ENCODE measurements at places on chromosomes 7 and 10.

DNA sequence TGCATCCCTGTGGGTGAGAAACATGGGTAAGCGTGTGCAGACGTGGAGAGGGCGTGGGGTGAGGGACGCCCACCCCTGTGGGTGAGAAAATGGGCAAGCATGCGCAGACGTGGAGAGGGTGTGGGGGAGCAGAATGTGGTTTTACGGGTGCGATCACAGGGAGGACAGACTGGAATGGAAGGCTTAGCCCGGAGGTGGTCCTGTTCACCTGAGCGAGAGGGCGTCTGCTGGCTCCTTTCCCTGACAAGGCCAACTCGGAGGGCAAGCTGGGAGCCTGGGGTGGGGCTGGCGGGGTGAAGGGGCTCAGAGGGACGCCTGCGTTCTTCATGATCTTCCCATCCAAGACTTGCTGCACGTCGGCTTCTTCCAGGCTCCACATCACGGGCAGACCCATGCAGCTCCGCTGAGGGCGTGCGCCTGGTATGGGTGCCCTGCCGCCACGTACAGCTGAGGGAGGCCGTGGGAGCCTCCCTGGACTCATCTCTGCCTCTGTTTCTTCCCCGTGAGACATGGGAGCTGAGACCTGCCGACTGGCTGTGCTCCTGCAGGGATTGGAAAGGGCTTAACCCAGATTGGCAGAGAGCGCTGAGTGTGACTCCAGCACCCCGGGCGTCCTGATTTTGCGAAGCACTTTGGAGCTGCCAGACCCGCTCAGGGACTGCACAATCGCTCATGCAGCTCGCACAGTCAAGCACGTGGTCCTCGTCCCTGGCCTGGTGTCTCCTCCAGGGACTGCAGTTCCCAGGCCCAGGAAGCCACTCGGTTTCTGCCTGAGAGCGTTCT lies 74.3 kb upstream of the SHH start:
- DNase-seq: no peak

DNA sequence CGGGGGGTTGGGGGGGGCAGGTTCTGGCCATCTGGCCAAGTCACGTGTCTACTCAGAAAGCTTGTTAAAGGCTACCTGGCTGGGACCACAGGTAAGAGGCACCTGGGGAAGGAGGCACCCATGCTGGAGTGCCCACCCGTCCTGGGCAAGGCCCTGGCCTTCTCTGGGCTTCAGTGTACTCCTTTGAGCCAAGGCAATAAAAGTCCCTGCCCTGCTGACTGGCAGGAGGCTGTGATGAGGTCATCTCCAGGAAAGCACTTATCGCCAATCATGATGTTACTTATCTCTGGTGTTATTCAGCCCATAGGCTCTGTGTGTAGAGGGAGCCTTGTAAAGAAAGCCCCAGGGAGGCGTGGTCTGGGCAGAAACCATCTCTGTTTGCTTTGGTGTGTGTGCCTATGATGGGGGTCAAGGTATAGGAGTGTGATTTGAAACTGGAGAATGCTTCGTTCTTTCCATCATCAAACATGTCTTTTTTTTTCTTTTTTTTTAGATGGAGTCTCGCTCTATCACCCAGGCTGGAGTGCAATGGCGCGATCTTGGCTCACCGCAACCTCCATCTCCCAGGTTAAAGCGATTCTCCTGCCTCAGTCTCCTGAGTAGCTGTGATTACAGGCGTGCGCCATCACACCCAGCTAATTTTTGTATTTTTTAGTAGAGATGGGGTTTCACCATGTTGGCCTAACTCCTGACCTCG lies 2.5 kb upstream of the CLDN4 start:
- DNase-seq: peak; percentile 63

GRCh38 chr10:62424026-62424425 lies 49.9 kb downstream of the ZNF365 start:
- DNase-seq: no peak

GRCh38 chr10:90884431-90884830 lies 12.7 kb downstream of the RPP30 start:
- peak; percentile 63 for DNase-seq

DNA sequence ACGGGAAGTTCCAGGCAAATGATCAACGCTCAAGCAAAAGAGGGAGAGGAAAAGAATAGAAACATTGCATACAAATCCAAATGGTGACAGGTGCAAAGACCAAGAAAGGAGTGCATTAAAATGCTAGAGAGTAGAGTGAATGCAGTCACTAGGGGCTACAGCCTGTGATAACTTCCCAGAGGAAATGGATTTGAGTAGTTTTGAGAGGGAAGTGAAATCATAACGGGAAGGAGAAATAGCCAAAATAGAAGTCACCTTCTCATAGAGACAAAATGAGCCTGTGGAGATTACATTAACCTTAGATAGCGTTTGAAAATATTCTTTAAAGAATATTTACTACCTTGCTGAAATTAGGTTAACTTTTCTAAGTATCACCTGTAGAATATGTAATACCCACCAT lies 26.5 kb downstream of the NUP42 start:
- no peak for DNase-seq

DNA sequence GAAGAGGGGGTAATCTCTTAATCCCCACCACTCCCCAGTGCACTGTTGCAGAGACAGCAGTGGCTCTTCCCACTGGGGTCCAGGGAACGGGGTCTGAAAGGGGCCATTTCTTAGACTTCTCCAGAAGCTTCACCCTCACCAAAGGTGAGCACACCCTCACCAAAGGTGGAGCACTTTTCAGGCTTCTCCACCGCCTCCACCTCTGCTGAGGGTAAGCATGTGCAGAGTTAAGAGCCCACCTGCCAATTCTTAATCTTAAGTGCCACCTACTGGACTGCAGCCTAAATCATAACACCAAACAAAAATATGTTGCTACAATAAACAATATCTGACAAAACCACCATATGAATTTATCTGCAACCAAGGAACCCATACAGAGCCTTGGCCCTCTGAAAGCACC lies 27.0 kb downstream of the SNX13 start:
- DNase-seq: no peak

GRCh38 chr10:59807629-59808620 lies 54.7 kb upstream of the MRLN start:
- no peak for DNase-seq

DNA sequence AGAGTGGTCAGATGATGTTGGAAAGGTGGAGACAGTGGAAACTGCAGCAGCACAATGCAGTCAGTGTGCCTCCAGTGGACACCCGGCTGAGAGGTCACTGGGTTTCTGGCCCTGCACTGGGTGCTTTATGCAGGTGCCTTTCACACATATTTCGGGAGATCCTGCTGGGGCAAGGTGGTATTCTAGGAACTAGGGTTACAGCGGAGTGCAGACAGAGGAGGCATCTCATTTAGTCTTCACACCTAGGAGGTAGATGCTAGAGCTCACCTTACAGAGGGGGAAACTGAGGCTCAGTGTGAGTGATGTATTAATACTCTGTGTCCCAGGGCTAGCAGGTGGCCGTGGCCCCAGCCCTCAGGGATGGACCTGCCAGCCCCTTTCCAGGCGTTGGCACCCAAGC lies 103.9 kb upstream of the KCTD7 start:
- no peak for DNase-seq

DNA sequence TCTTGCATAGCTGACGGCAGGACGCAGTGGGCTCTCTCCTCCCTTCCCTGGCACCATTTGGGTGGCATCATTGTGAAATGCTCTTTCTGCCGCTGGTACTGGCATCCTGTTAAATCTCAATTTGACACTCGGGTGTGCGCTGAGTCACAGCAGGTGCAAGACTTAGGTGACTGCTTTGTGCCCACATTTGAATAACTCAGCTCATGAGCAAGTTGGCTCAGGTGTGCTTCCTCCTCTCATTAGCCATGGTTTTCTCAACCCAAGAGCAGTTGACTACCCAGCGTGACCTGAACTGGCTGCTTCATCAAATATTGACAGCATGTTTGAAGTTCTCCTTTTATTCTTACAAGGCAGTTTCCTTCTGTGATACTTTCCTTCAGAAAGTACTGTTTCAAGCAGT lies 24.6 kb upstream of the NFE2L3 start:
- no peak for DNase-seq
